Gastrocnemius medialis (tissue), 4 donors: ENCODE measurements at places on chromosomes 16 and 17.

- DNase-seq = no peak
These were observed 2.7 kb upstream of the RNF112 start for GRCh38 chr17:19408346-19408710.

GRCh38 chr17:1868090-1868489, 38.3 kb downstream of the RPA1 start:
- DNase-seq = peak; percentile 73

DNA sequence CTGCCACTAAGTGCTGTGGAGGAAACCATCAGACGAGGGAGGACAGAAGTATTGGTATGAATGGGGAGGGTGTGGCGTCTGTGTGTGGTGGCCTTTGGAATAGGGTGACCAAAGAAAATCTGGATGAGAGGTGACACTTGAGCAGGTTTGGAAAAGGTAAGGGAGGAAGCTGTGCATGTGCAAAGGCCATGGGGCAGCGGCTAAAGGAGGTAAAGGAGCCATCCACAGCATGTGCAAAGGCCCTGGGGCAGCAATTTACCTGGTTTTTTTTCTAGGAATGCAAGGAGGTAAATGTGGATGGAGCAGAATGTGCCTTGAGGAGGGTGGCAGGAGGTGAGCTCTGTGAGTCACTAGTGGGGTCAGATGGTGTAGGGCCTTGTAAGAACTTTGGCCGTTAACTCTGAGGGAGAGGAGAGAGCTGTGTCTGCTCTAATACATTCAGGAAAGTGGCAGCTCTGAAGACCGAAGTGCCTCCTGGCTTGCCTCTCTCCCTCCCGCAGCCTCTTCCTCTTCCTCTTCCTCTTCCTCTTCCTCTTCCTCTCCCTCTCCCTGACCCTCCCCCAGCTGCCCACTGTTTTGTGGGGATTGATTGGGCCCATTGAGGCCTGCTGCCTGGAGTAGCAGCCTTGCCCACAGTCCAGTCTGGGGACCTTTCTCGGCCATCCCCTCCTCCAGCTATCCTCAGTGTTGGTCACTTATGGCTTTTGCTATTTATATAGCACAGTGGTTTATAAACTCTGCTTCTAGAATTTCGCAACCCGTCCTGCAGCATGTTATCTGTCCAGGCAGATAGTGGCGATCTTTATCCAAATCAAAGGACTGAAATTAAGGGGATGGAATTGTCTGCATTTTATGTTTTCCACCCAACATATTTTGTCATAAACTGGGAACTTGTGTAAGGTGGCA, 38.7 kb downstream of the CMIP start:
- DNase-seq = no peak

DNA sequence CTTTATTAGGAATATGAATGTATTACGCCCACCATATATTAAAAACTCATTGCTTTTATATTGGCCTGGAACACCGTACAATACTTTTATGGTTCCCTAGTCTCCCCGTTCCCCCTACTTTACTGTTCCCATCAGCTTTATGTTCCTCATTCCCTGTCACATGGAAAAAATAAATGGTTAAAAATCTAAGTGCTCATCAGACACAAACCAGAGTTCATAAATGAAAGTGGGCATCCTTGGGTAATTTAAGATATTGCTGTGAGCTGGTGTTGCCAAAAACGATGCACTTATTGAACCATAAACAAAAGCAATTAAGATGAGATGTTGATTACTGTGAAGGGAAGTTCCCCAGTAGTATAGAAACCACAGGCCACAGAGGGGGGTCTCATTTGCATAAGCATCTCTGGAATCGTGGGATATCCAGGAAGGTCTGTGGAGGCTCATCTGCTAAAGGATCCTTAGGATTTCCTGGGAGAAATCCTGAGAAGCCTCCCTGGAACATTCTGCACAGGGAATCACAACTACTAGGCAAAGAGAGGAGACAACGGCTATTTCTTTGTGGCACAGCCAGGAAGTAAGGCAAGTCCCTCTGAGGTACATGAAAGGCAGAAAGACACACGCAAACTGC, 591.4 kb upstream of the CDH11 start:
- no peak for DNase-seq

DNA sequence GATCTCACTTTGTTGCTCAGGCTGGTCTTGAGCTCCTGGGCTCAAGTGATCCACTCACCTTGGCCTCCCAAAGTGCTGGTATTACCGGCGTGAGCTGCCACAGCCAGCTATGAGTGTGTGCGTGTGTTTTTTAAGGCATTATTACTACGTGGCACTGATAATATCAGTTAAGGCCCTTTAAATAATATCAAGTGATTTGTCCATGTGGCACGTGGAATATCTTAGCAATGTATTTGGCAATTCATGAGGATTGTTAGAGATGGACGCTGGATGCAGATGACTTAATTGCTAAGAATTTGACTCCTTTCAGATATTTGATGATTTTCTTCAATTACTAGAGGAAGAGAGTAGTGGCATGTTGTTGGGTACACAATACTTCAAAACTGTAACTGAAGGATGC, 25.5 kb upstream of the PMP22 start:
- DNase-seq = no peak

- DNase-seq = peak; percentile 89
These were observed 8.5 kb downstream of the ELMO3 start for GRCh38 chr16:67207249-67208091.

DNA sequence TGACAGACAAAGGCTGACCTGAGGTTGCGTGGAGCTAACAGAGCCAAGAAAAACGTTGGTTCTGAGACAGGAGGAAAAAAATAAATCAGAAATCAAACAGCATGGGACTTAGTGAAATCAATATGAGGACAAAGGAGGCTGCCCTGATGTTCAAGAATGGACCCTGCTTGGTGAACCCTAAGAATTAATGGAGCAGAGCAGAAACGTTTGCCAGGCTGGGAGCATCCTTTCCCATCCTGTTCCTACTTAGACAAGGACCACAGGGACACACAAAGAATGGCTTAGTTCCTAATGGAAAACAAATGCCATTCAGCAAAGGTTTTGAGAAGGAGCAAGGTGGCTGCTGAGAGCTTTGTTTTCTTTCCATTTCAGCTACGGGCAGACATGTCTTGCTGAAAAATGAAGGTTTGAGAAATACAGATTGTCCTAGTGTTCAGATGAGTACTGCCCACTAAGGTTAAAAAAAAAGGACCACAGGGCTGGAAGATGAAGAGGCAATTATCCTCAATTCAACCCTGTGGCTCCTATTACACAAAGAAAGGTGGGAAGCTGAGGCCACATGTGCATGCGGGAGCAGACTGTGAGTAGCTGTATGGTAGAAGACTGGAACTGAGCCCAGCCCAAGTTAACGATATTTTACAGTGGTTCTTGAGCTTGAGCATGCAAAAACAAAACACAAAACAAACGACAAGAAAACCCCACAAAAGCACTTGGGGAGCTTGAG, 230.1 kb downstream of the SLC39A11 start:
- no peak for DNase-seq

DNA sequence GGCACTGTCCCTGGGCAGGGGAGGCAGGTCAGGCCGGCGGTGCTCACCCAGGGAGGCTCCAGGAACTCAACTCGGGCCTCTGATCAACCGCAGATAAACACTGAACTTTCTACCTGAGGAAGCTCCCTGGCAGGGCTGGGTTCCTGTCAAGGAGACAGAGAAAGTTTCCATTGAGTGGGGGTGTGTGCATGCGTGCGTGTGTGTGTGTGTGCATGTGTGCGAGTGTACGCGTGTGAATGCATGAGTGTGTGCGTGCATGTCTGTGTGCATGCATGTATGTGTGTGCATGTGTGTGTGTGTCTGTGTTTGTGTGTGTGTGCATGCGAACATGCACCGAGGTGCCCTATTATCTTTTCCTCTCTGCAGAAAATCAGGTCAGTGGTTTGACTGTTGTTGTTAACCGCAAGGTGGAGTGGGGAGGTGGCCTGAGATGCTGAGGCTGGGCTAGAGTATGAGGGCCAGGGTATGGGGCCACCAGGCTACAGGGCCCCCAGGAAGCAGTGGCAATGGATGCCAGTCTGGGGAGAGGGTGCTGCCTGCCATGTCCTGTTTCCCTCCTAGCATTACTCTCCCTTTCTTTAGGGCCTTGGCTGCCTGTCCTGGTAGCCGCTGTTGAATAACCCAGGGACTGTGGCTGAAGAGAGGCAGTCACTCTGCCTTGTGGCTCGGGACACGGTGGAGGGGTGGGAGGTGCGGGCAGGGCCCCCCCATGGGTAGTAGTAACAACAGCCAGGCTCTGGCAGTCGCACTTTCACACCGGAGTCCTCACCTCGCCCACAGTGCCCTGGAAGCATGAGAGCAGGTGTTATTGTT, 24.0 kb downstream of the CCR7 start:
- DNase-seq = peak; percentile 9

GRCh38 chr17:75245011-75245410, 16.4 kb downstream of the GGA3 start:
- DNase-seq = no peak

GRCh38 chr17:1590029-1590746, 27.6 kb upstream of the PITPNA start:
- peak; percentile 95 for DNase-seq

- no peak for DNase-seq
These were observed 5.2 kb downstream of the EPOP start for GRCh38 chr17:38669520-38669919.

DNA sequence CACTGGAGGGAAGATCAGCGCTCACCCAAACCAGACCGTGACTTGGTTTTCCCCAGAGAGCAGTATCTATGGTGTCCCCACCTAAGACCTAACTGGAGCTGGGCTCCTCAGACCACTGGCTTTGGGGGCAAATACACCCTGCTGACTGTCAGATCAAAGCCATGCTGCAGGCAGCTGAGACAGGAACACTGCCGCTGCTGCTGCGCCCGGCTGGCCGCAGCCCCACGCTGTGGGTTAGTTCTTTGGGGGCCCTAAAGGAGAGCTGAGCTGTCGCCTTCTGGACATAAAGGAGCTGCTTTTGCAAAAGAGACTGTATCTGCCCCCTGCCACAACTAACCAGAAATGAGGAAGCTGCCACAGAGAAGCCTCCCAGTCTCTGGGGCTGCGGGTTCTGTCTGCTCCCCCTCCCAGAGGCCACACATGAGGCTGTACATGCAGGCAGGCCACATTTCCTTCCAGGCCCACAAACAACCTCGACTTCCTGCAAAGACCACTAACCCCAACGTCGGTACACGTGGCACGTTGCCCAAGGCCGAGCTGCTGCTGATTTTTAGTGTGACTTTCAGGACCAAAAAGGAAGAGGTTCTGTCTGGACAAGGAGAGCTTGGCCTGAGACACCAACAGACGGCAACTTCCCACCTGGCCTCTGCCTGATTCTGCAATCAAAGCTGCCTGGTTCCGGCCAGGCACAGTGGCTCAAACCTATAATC, 18.2 kb upstream of the ABR start:
- DNase-seq = peak; percentile 69

DNA sequence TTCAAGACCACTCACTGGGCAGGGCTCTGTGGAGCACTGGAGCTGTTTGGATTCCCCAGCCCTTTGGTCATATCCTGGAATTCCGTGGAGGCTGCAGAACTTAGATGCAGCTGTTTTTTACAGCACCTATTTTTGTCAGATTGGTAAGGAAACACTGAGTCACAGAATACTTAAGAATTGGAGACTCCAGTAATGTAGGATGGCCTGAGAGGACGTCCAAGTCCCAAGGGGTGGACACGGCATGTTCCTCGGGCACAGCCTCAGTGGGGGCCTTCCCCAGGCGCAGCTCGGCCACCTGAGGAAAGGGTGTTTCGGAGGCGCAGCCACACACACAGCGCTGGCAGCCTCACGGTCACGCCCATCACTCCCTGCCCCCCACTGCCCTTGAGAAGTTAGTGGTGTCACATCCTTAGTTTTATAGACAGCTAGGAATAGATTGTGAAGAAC, 14.8 kb downstream of the PLD6 start:
- peak; percentile 77 for DNase-seq

DNA sequence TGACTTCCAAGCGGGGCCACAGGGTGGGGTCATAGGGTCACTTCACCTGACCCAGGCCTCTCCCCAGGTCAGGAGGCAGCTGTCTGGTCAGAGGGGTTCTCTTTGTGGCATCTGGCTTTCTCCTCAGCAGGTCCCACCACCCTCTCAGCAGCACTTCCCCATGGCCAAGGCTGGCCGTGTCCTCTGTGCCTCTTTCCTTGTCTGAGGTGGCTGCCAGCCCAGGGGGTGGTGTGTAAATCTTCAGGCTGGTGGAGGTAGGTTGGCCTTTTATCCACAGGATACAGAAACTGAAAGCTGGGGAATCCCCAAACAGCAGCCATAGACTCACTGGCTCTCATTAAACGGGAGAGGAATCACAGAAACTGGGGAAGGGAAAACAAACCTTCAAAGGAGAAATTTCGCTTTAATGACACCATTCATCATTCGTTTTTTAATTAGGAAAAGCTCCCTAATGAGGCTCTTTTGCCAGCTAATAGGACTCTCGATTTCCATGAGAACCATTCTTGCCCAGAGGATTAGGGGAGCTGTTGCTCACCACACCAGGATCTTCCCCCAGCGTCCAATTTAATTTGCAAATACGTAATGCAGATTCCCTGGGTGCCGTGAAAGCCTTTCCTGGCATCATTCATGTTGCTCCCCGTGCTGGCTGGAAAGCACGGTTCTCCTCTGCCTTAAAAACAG, 18.0 kb downstream of the C17orf75 start:
- DNase-seq = no peak

- DNase-seq = no peak
These were observed 419.7 kb downstream of the CNTNAP4 start for GRCh38 chr16:76696876-76697275.

DNA sequence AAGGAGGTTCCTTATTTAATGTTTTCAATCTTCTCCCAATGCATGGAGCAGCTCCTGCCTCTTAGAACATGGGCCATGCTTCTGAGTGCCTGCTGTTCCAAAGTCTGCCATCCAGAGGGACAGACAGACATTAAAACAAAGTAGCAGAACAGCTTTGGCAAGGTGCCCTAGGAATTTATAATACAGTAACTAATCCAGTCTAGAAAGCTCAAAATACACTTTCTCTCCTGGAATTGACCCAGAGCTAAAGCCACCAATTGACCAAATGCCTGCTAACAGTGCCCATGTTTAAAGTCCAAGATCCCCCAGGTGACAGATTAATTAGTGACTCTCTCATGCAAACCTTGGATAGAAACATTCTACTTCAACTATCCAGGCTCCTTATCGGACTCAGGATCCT, 11.1 kb upstream of the CHRNE start:
- DNase-seq = no peak

- DNase-seq = no peak
These were observed 1.5 kb upstream of the SBK1 start for GRCh38 chr16:28290859-28291254.

DNA sequence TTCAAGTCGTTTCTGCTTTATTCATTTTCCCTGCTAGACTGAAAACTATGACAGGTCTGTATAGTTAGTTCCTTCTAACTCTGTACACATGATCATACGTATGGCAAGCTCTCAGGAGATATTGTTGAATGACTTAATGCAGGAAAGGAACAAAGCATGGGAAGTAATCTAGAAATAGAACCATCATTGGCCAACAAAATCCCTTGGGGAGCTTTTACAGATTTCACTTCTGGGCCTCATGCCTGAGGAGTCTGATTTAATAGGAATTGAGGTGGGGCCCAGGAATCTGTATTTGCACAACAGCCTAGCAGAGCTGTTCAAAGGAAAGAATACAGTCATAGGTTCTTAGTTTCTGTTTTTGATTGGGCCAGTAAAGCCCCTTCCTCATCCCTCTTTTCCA, 229.2 kb downstream of the MAP2K6 start:
- DNase-seq = no peak

GRCh38 chr16:14377326-14377725, 252.7 kb downstream of the PARN start:
- DNase-seq = no peak

GRCh38 chr16:53692146-53692545, 11.5 kb downstream of the RPGRIP1L start:
- DNase-seq = no peak
